ENCODE measurements at places on chromosomes 5 and 9. TPM values are rescaled to one million over a fixed set of nuclear protein-coding genes. Genes with fewer than 3 reads are reported as not detected.

The FRRS1L gene
- not detected for total RNA-seq

DNA sequence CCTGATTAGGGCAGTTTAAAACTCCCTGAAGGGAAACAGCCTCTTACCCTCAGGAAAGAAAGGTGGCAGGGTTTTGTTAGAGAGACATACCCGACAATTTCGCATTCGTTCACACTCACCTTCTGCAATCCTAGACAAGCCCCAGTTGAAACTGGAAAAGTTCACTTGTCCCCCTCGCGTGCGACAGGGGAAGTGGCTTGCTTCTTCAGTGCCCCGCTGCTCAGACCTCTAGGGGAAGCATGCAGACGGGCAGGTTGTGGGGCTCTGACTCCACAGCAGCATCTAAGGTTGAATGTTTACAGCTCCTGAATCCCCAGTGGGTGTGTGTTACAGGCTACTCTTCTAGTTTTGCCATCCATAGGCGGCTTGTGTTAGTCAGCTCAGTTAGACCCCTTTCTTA is 575.7 kb upstream of the ACO1 start:
- no peak for DNase-seq

DNA sequence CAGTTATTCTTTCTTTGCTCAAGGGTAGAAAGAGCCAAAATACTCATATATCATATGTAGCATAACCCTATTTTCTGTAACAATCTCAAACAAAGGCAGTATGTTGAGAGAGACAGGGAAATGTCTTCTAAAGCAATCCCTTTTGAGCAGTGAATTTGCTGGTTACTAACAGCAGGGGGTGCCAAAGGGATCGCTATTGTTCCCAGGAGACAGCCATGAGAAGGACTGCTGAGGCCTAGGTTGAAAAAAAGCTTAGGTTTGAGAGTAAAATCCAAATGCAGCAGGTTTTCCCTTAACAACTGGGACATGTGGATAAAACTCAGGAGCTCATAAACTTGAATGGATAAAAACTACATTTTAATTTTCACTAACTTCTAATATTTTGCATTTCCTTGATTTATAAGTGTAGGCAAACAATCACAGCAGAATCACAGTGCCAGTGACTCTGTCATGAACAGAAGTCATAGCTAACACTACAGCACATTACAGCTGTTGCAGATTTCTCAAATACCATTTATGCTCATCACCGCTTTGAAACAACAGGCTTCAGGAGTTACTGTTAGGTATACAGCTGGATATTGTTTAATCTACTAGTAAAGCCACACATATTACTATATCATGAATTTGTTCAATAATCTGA is 148.4 kb downstream of the MAPKAP1 start:
- peak; percentile 57 for DNase-seq

DNA sequence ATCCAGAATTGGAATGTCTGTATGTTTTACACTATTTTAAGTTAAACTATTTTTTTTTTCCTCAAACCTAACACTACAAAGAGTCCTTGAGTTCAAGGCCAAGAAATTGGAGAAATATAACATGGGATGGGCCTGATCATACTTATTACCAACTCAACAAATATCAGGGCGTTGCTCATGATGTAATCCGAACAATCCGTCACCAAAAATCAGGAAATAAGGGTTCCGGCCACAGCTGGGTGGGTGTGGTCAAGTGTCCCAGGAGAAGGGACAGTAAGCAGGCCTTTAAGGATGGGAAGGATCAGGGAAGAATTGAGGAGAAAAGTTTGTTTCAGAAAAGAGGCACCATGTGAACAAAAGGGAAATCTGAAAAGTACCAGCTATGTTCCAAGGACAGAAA is 29.8 kb downstream of the MED27 start:
- DNase-seq = no peak

The LCN1 gene
- not detected for total RNA-seq

DNA sequence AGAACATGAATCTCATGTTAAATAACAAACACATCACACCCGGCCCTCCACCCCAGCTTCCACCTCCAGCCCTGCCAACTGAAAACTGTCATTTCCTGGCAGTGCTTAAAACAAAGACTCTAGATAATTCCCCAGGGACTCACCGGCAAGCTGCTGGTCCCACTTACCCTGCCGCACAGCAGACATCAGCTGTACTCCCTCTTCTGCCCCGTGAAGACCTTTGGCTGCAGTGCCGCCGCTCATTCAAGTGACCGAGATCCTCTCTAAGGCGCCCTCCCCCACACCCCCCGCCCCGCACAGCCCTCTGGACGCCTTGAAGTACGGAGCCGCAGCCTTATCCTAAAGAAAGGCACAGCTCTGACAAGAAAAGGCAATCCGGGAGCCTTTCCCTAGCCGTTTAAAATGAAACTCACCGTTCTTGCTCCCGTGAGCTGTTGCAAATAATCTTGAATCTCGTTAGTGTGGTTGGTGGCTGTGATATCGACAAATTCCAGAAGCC is 434 bp downstream of the GLRX start:
- DNase-seq = peak; percentile 37

GRCh38 chr9:136806067-136806466 is 1.7 kb upstream of the RABL6 start:
- no peak for DNase-seq

DNA sequence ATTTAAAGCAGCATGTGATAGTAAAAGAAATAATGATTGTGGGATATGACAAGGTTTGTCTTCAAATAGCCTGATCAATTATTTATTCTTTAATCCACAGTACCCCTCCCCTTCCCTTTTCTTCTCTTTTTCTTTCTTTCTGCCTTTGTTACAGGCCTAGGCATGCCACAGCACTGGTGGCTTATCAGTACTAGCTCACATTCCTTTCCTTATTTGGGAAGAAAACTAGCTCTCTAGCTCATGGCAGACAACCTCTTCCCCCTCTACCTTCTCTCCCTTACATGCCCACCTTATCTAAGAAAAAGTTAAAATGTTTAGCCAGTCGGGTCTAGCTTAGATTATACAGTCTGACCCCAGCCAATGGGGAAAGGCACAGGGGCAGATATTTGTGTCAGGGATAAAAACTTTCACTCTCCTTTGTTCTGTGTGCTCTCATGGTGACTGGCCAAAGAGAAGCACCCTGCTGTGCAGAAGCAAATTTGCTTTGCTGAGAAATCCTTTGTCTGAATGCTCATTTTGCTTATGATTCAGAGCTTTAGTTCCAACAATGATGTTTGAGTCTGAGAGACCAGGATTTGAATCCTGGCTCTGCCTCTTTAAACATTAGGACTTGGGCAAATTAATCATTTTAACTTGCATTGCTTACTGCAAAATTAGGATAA is 75.8 kb upstream of the CDH12 start:
- DNase-seq = no peak

DNA sequence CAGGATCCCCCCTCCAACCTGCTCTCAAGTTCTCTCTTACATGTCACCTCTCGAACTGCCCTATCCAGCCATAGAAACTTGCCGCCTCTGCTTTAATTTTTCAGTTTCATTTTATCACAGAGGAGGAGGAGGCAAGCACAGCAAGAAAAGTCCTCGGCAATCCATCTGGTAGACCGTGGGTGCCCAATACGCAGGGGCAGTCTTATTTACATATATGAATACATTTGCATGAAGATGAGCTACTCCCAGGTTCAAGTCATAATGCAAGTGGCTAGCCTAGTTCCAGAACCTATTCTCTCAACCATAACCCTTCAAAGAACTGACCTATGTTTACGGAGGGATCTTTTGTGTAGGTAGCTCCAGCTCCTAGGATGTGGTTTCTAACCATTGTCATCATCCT is 223.2 kb upstream of the PANK3 start:
- DNase-seq = no peak

- DNase-seq = no peak
Observed at GRCh38 chr9:90953200-90953599, 151.6 kb downstream of the SYK start.
